ENCODE measurements at places on chromosomes 1 and 21. TPM values are rescaled to one million over a fixed set of nuclear protein-coding genes. Genes with fewer than 3 reads are reported as not detected.

DNA sequence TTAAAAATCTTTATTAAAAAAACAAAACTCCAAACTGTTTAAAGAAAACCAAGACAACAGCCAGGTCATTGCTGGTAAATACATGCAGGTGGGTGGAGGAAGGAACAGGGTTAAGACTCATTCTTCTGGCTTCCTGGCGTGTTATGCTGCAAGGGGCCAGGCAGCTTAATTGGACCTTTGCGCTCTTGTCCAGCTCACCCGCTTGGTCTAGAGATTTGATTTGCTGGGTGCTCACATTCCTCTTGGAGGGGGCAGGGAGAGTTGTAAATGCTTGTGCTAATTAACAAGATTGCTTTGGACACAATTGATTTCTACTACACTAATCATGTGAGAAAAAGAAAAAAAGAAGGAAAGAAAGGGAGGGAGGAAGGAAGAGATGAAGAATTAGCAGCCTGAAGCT lies 10.5 kb downstream of the CEP104 start:
- no peak for DNase-seq
- H3K4me3 ChIP-seq, result no peak overlapping the region
- H3K36me3 ChIP-seq, result peaks cover 45% of the 10 kb centered on the region
- H3K4me1 ChIP-seq, result no peaks in the 10 kb centered on the region
- no peaks in the 10 kb centered on the region for H3K27me3 ChIP-seq

The LRRC53 gene
- not detected for total RNA-seq

- no peak overlapping the region for H3K4me3 ChIP-seq
- H3K27me3 ChIP-seq, result no peaks in the 10 kb centered on the region
- H3K27ac ChIP-seq, result no peak overlapping the region
- DNase-seq, result no peak
- H3K36me3 ChIP-seq, result no peaks in the 10 kb centered on the region
Measured at GRCh38 chr1:162361349-162361748, 15.3 kb downstream of the SPATA46 start.

The ARV1 gene
- 9.8 TPM for total RNA-seq
